ENCODE measurements at places on chromosomes 5 and 9.

DNA sequence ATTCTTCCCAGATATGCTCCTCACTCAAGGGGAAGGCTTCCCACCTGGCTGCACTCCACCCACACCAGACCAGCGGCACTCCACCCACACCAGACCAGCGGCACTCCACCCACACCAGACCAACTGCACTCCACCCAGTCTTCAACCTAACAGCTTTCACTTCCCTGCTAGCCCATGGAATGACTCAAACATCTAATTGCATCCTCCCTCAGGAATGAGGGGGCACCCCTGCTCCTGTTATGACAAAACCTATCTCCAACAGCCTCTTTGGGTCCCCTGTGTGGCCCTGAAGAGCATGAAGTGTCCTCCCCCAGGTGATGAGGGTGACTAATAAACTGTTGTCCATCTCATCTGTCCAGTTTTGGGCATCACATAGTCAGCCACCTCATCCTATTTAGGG lies 556.6 kb upstream of the TUSC1 start:
- no peak for DNase-seq

- no peak for DNase-seq
Observed at GRCh38 chr5:152711801-152712388, 306.8 kb upstream of the NMUR2 start.

DNA sequence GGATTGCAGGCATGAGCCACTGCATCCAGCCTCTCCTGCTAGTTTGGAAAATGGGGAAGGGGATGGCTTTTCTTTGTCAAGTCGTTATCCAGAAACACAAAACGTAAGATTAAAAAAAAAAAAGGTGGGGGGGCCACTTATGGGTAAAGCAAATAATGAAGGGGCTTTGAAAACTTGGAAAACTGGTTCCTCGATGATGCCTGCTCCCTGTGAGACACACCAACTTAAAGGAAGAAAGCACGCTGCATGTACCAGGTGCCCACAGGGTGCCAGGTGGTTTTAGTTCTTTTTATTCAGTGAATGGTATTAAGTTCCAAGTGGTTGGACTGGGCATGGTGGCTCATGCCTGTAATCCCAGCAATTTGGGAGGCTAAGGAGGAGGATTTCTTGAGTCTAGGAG lies 170.1 kb downstream of the GOLPH3 start:
- DNase-seq: no peak

- no peak for DNase-seq
Observed at GRCh38 chr5:123659011-123659410, 147.0 kb downstream of the CSNK1G3 start.

DNA sequence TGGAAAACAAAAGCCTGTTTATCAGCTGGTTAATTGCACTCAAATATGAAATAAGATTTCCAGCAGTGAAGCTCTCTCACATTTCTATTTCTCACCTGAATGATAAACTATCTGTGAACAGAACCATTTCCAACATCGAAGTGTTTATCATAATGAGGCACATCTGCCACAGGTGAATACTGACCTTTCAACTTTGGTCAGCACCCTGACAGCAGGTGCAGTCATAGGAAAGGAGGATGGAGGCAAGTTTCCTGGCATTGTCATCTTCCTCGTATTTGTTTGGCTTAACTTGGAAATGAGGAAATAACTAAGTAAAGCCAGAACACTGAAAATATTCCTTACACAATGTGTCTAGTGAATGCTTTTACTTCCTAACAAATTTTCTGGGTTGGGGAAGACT lies 716.4 kb downstream of the NR2F1-AS1 start:
- no peak for DNase-seq

DNA sequence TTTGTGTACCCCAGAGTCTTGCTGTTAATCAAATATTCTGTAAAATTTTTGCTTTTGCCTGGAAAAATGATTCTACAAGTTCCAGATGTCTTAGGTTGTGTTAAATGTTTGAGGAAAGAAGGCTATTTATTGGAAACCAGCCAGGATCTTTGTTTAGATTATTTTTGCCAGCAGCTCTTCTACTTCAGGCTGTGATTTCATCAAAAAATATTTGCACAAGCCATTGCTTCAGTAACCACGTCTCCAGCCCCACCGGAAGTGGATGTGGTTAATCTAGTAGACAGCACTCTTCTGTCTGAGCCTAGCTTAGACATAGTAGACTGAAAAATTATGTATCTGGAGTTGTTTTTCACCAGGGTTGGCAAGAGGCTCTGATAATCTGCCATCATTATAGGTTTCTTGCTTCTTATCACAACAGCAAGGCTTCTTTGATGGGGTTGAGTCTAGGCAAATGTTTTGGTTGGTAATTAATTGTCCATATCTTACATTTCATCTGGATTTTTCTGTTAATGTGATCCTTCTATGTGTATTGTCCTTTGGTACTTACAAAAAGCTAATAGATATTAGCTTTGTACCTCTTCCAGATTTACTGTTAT lies 17.1 kb downstream of the KCTD16 start:
- DNase-seq: peak; percentile 66

DNA sequence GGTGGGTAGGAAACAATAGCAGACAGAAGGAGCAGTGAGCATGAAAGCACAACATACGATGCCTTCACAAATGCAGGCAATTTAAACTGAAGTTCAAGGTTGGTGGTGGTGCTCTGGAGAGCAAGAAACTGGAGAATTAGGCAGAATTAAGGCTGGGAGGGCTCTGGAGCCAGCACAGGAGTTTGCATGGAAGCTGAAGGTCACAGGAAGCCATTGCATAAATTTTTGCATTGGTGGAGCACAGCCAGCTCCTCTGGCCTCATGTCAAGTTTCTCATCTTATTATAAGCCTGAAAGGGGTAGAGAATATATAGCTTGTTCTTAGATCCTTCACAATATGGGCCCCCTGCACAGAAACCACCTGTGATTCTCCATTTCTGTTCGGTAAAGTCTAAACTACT lies 207.4 kb downstream of the PAPPA start:
- no peak for DNase-seq

GRCh38 chr5:109849478-109850088 lies 159.9 kb downstream of the MAN2A1 start:
- no peak for DNase-seq

DNA sequence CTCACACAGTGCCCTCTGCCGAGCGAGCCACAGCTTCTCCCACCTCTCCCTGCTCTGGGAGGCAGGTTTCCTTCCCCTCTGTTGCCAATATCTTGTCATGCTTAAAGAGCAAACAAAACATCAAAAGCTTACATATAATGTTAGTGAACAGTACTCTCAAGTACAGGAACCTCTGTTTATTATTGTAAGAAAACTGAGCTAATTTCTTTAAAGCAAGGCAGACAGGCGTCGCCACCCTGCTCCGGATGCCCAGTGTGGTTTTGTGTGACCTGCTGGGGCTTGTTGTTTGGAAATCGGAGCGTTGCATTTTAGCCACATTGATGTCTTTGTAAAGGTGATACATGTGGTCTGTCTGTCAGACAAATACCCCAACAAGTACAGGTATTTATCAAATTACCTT lies 401.4 kb upstream of the IRX1 start:
- DNase-seq: no peak

GRCh38 chr5:144487761-144488160 lies 317.1 kb downstream of the KCTD16 start:
- no peak for DNase-seq

- DNase-seq: no peak
Observed at GRCh38 chr5:136482206-136482605, 116.9 kb upstream of the TRPC7 start.

- DNase-seq: no peak
Observed at GRCh38 chr5:51194671-51195070, 188.6 kb upstream of the ISL1 start.

GRCh38 chr9:89405826-89406225 lies 87.5 kb downstream of the SECISBP2 start:
- DNase-seq: no peak

- DNase-seq: no peak
Observed at GRCh38 chr9:16601991-16602390, 268.5 kb downstream of the BNC2 start.

DNA sequence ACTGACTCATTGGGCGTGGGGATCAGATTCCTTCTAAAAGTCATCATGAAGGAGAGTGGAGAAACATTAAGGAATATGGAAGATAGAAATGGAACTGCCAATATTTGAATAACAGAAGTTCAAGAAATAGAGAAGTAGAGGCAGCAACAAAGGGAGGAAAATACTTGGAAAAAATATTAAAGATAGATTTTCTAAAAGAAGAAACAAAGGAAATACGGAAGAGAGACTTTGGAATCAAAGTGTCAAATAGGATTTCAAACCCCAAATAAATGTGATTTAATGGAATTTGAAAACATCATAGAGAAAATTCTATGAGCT lies 605.1 kb upstream of the KLF4 start:
- no peak for DNase-seq

GRCh38 chr9:121987314-121987713 lies 105.8 kb downstream of the TTLL11 start:
- no peak for DNase-seq

GRCh38 chr9:15867988-15868387 lies 315.1 kb downstream of the CCDC171 start:
- DNase-seq: no peak

DNA sequence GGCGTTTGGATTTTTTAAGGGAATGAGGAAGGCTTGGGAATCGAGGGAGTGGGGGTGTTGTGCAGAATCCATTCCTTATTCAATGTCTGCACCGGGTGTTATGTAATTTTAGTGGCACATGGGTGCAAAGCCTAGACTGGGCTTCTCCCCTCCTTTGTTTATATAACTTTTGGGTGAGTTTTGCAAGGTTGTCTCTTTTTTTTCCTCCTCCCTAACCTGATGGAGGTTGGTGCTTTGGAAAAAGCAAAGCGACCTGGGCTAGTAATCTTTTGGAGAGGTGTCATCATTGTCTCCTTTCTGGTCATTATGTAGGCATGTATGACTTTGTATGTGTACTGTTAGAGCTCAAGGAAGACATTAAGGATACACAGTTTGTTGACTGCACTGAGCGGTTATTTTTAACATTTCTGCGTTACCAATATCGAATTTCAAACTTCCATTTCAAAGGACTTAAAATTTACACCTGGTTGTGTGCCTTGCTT lies 3.1 kb downstream of the SMARCA2 start:
- DNase-seq: peak; percentile 26

- DNase-seq: peak; percentile 60
Observed at GRCh38 chr9:136975644-136976043, 1.7 kb upstream of the PTGDS start.

DNA sequence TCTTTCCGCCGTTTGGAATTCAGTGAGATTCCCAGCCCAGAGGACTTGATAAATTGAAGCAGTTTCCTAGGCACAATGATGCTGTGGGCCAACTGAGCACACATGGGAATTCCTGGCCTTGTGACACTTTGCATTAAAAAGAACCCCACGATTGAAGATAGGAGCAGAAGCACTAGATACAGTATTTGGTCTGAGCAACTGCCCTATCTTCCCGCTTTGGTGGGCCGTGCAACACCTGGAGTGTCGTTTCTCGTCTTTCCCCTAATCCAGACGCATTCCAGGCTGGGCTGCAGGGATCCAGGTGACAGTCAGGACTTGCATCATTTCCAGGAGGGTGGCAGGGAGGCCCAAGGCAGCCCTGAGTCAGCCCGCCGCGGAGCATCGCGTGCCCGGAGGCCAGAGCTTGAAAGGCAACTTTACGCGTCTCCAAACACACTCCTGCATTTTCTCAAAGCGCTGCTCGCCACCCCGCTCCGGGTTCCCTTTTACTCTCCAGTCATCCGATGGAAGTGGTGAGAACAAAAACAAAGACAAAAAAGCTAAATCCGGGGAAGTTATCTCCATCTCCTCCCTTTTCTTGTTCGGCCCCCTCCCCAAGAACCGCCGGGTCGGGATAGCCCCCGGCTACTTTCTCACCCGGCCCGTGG lies 753 bp upstream of the STC2 start:
- no peak for DNase-seq

DNA sequence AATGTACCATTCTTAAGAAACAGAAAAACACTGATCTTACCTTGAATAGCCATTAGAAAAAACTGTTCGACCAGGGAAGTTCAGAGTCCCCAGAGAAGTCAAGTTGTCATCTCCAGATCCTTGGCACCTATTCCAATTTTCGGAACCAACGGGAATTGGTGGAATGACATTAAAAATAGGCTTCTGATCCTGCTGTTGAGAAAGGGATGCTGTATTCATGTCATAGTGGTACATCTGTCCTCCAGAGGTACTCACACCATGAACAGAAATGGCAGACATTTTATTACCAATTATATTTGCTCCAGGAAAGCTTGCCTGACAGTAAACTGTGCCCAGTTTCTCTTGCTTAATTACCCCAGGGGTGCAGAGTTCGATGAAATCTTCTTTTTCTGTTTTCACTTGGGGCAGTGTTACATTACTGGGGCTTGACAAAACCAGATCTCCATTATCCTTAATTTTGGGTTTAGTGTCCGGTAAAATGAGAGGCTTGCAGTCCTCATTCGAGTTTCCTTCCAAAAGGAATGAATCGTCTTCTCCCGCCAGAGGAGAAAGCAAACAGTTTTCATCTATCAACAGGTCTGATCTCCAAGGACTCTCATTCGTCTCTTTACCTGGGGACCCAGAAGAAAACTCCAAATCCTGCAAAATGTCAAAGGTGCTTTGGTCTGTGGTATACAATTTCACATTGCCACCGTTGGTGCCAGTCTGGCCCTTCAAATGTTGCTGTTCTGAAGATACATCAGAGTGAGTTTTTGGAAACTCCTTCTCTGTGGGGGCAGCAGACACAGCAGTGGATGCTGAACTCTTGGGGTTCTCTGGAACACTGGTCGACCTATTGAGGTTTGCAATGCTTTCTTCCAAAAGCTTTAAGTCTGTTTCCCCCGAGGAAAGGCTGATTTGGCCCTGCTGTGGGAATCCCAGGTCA lies 3.6 kb downstream of the NR3C1 start:
- DNase-seq: no peak

GRCh38 chr9:113319054-113319453 lies 15.9 kb upstream of the RNF183 start:
- no peak for DNase-seq

DNA sequence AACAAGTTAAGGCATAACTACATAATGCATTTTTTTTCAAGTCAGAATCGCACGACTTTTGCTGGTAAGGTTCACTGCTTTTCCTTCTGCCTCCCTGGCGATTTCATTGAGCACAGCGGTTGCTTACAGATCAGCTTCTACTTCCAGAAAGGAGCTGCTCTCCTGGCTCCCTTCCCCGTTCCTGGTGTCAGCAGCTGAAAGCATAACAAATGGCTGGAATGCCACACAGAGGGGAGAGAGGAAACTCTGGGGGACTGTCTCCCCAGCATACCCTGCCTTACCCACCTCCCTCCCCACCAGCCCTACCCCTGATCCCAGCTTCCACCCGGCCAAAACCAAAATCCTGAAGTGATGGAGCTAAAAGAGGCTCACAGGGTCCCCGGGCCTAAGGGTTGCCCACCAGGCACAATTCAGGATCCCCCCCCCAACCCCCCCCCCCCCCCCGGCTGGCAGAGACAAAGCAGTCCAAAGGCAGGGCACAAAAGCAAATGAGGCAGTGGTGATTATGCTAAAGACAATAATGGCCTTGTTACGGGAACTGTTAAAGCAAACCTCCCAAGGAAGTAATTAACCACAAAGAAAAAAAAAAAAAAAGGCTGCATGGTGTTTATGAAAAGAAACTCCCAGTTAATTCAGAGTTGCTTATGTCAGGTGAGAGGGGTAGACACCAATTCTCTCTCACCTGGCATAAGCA lies 126.1 kb upstream of the WWC1 start:
- no peak for DNase-seq
